AG04449 (cell line): ENCODE measurements at places on chromosomes 2 and 18.
A peak's percentile ranks its signal among the peaks of the same experiment; 100 is the strongest.

DNA sequence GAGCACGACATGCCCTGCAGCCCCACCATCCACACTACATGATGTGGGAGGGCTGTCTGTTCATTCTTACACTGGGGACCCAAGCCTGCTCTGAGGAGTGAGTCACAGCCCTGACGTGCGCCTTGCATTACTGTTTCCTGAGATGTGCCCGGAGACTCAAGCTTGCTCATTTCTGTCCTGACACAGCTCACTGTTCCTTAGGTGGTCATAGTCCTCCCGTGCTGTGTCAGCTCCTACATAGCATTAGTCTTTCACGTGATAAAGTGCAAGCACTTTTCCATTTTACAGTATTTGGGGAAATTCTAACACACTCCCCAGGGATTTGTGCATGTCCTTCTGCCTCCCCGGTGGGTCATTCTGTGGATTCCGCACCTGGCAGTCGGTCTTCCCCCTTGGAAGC lies 46.2 kb upstream of the TRIM43B start:
- DNase-seq = peak; percentile 31

DNA sequence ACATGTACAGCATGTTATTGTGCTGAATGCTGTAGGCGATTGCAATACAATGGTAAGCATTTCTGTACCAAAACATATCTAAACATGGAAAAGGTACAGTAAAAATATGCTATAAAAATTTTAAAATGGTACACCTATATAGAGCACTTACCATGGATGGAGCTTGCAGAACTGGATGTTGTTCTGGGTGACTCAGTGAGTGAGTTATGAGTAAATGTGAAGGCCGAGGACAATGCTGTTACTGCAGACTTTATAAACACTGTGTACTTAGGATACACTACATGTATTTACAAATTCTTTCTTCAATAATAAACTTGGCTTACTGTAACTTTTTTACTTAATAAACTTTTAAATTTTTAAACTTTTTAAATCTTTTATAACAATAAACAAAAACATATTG lies 473.4 kb upstream of the UBE2E3 start:
- no peak for DNase-seq

GRCh38 chr2:61218817-61219170 lies 56.8 kb downstream of the C2orf74 start:
- no peak for DNase-seq

DNA sequence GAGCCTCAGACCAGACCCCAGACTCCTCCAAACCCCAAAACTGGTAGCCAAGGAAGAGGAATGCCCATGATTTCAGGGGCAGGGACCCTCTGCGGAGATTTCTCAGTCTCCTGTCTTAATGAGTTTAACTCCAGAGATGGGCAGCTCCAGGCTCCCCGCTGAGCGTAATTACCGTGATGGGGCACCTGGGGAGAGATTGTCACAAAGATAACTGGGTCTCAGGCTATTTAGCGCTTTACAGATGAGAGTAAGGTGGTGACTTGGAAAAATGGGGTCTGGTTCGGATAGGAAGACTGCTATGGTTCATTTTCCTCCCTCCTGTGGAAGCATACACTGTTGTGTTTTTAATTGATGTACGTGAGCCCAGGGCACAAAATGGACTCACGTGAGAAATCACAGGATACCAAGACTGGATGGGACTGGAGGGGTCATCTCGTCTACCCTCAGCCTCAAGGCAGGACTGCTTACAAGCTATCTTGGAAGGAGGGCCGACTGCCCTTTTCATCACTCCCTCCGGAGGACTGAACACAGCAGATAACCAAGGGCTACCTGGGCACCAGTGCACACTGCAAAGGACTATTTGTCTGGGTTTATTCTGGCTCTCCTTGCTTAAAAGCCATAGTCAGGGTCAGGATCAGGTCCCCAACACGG lies 427.8 kb downstream of the ZNF521 start:
- DNase-seq = no peak

DNA sequence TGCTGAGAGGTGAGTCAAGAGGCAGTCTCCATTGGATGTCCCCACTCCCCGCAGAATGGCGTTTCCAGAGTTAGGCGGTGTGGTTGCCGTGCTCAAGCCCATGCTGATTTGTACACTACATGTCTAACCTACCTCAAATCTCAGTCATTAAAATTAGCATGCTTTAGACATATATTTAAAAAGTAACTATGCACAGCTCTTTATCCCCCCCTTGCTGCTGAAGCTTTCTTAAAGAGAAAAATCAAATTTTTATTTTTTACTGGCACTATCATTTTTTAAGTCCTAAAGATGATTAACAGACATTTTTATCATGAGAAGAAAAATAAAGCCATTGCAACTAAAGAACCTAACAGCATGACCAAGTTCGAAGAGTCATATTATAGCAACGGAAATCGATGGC lies 42.9 kb downstream of the BOLA3 start:
- no peak for DNase-seq

DNA sequence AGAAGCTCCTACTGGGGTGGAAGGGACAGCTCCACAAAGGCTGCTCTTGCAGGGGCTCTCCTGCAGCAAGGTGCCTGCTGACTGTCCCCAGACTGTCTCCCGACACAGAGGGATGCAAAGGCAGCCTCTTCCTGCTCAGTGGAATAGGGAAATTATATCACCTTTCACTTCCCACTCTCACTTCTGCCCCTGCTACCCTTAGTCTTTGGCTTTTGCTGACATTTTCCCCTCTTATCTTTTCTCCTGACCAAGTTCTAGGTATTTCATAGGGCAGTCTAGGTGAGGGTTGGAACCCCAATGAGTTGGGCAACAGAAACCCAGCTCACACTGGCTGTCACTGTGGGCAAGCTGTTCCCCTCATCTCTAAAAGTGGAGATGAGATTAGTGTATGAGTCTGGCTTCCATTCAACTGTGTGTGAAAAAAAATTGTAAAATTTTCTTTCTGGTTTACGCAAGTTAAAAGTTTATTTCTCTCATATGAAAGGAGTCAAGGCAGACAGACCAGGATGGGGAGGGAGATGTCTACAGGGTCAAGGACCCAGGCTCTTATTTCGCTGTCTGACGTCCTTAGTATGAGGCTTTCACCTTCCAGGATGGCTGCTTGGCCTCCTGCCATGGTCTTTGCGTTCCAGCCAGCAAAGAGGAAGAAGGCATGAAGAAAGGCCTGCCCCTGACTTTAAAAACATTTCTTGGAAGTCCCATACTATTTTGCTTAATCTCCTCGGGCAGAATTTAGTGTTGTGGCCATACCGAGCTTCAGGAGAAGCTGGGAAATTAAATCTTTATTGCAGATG lies 7.5 kb upstream of the MOCOS start:
- no peak for DNase-seq

- no peak for DNase-seq
These were observed 21.0 kb downstream of the FHL2 start for GRCh38 chr2:105377871-105378270.

DNA sequence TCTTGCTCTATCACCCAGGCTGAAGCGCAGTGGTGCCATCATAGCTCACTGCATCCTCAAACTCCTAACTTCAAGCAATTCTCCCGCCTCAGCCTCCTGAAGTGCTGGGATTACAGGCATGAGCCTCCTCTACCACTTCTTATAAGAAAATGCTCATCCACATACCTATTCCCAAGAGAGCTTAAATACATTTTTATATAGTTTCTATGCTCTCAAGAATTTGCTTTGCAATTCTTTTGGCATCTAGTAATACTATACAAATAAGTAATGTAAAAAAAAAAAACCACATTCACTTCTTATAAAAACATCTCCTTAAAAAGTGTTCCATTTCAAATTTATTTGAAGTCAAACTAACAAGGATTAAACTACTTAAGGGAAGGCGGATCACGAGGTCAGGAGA lies 197.3 kb downstream of the DNAH7 start:
- DNase-seq = peak; percentile 62

- DNase-seq = no peak
These were observed 351.7 kb downstream of the RAD51AP2 start for GRCh38 chr2:17166506-17166905.

DNA sequence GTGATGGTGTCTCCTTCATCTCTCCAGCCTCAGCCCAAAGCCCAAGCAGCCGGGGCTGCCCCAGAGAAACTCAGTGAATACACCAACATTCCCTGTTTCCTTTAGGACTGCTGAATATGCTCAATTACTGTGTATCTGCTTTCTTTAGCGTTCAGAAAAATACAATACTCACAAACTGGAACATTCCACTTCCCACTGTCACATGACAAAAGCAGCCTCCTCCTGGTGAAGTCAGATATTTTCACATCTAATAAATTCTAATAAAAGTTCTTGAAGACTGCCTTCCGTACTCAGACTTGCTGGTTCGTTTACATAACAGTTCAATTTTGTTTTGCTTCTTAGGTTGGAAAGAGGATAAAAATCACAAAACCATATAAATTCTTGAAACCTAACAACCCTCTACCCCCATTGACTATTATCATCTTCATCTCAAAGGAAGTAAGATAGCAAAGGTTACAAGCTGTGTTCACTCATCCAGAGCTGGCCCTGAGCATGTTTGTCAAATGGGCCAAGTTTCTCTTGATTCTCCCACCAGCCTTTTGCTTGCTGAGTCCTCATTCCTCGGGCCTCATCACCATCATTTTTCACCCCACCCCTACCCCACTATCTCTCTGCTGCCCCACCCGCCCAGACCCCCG lies 190.8 kb upstream of the HNRNPA3 start:
- DNase-seq = no peak

GRCh38 chr18:68772268-68772667 lies 25.6 kb upstream of the CCDC102B start:
- no peak for DNase-seq

GRCh38 chr18:31261792-31262582 lies 56.0 kb upstream of the DSG1 start:
- no peak for DNase-seq

DNA sequence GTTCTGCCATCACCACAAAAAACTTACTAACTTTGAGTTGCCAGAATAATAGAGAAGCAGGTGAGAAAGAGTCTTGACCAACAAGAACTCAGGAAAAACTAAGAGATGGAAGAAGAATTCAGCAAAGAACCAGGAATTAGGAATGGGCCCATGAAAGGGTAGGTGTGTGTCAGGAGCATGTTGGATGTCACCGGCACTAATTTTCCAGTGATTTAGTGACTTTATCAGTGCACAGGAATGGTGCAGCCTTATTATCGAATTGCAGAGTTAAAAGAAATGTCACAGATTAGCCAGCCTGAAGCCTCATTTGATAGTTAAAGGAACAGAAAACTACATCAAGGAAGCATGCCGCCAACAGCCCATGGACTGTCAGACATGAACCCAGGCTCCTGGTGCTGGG lies 9.0 kb upstream of the BOD1L2 start:
- no peak for DNase-seq
